ENCODE measurements at places on chromosomes 3 and 15.

DNA sequence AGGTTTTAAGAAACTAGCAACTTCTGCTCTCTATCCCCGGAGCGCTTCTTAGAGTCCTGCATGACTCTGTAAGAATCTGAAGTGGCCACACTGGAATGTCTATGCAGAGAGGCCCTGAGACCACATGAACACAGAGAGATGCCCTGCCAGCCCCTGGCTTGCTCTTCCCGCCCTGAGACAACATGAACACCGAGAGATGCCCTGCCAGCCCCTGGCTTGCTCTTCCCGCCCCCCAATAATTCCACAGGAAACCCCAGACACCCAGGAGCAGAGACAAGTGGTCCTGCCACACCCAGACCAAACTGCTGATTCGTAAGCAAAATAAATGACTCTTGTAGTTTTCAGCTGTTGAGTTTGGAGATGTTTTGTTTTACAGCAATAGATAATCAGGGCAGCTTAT is 166.1 kb downstream of the OSBPL10 start:
- DNase-seq, result no peak

DNA sequence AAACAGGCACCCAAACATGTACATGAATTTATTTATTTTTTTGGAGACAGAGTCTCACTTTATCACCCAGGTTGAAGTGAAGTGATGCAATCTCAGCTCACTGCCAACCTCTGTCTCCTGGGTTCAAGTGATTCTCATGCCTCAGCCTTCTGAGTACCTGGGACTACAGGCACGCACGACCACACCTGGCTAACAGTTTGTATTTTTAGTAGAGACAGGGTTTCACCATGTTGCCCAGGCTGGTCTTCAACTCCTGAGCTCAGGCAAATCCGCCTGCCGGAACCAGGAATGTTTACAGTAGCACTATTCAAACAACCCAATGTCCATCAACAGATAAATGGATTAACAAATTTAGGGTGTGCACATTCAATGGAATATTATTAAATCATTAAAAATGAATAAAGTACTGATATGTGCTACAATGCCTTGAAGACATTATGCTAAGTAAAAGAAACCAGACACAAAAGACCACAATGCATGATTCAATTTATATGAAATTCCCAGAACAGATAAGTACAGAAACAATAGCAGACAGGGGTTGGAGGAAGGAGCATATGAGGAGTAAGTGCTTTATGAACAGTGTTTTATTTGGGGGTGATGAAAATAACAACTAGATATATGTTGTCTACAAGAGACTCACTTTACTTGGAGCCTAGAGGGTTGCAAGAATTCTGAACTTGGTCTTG is 1.3 kb downstream of the LEO1 start:
- no peak for DNase-seq

DNA sequence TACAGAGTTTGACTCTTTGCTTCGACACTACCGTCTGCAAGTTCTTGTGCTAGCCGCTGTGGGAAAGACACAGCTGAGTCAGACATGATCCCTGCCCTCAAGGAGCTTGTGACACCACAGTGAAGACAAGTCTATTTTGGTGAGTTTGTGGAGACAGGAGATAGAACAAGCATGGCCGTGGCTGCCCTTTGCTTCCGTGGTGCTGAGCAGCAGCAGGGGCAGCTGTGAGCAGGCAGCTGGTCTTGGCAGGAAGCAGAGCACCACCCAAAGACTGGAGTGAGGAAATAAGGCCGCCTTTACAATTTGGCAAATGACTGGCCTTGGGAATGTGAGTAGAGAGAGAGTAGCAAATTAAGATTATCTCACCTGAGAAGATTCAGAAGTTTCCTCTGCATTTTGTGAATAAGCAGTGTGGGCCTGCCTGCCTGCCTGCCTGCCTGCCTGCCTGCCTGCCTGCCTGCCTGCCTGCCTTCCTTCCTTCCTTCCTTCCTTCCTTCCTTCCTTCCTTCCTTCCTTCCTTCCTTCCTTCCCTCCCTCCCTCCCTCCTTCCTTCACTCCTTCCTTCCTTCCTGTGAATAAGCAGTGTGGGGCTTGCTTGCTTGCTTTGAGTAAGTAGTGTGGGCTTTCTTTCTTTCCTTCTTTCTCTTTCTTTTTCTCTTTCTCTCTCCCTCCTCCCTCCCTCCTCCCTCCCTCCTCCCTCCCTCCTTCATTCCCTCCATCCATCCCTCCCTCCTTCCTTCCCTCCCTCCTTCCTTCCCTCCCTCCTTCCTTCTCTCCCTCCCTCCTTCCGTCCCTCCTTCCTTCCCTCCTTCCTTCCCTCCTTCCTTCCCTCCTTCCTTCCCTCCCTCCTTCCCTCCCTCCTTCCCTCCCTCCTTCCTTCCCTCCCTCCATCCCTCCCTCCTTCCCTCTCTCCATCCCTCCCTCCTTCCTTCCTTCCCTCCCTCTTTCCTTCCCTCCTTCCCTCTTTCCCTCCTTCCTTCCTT is 1.6 kb upstream of the GCNT3 start:
- DNase-seq, result no peak

DNA sequence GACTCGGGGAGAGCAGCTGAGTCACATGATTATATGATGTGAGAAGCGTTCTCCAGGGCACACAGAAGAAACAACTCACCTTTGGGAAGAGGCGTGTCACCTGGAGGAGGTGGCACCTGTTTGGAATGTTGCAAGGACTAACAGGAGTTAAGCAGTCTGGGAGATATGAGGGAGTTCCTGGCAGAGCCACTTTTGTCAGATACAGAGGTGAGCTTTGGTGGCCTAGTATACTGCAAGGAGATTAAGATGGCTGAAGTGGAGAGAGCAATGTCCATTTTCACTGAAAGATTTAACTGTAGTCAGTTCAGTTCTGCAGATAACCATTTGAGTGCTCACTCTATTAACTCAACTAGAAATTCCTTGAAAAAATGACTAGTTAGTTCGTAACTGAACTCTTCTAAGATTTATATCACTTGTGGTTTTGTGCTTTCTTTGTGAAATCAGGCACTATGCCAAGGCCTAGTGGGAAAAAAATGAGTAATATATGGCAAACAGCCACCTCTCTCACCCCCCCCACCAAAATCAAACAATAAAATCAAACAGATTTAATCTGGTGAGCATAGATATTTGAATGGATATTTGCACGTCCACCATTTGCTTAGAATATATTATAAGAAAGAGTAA is 61.3 kb downstream of the CRYBG3 start:
- no peak for DNase-seq

- no peak for DNase-seq
Measured at GRCh38 chr15:98003518-98003917, 43.0 kb downstream of the ARRDC4 start.

DNA sequence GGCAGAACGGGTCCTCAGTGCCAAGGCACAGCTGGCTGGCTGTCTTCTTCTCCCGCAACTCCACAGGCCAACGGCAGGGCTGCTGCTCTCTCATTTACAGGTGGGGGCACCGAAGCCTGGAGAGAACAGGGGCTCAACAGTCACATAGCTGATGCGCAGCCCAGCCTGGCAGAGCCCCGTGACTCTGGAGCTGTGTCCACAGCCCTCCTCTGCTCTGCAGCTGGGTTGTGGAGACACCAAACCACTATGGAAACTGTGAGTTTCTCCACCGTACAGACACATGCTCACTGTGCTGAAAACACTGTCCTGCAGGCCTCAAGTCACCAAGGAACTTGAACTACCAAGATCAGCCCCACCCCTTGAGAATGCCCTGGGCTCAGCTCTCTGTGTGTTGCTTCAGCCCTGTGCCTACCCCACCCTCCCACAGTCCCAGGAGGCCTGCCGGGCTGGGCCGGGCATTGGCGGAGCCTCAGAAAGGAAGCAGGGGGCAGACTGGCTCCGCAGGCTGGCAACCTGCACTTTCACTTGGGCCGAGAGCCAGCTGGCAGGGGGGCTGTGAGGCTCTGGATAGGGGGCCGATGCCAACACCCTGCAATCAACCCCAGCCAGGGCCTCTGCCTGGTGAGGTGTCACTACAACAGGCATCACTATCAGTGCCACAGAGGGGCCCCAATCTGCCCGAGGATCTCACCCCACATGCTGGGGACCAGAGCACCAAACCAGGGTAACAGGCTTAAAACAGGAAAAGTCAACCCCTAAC is 113.7 kb upstream of the RPL32 start:
- DNase-seq, result peak; percentile 34

DNA sequence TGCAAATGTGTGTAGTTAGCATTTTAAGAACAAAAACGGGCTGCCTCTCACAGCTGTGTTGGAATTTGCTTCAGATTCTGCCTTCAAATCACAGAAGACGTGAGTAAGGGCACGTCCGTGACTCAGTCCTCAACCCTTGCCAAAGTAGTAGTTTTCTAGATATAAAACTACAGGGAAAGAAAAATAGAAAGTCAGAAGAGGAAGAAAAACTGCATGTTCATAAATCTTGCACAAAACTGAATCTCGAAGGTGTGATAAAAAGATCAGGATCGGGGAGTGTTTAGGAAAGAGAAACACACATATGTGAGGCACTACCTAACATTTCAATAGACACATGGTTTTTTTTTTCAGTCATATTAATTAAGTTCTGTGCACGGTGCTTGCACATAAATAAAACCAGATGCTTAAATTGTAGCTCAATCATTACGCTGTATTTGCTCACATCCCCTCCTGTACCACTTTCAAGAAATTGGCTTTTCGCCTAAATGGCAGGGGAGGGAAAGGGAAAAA is 71.7 kb downstream of the P3H2 start:
- DNase-seq, result no peak

- no peak for DNase-seq
Measured at GRCh38 chr3:39707314-39707909, 102.0 kb upstream of the MYRIP start.

GRCh38 chr3:134620476-134621115 is 30.2 kb downstream of the KY start:
- DNase-seq, result no peak

GRCh38 chr3:144263706-144264105 is 292.1 kb downstream of the DIPK2A start:
- DNase-seq, result no peak

DNA sequence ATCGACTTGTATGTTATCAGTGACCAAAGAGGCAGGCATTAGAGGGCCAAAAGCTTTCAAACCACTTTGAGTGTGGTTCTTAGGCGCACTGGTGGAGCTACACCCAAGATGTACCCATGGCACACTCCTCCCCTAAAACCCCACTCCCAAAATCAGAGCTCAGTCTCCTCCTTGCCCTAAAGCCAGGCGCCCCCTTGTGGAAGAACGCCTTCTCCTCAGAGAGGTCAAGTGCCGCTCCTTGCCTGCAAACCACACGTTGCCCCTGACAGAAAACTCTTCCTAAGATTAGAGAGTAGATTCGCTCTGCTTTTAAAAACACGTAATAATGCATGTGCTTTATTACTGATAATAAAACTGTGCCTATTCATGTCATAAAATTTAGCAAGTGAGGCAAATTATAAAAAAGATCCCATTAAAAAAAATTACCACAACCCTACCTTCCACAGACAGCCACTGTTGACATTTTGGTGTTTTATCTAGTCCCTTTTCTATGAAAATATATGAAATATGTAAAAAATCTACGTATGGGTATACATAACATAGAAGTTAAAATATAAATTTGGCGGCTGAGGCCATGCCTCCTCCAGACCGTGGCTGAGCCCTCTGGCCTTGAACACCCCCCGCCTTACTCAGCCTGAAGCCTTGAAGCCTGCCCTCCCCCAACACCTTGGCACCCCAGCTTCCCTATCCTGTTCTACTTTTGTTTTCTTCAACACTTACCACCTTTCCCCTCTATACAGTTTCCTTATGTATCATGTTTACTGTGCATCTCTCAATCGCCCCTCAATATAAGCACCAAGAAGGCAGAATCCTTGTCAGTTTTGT is 33.5 kb downstream of the BCL2L10 start:
- peak; percentile 75 for DNase-seq

- DNase-seq, result no peak
Measured at GRCh38 chr3:53671192-53671960, 174.8 kb downstream of the CHDH start.

GRCh38 chr3:114880078-114880477 is 267.0 kb downstream of the ZBTB20 start:
- DNase-seq, result no peak

- no peak for DNase-seq
Measured at GRCh38 chr15:64640146-64640871, 135.1 kb downstream of the RBPMS2 start.

GRCh38 chr3:98787181-98787580 is 24.0 kb downstream of the ST3GAL6 start:
- no peak for DNase-seq

DNA sequence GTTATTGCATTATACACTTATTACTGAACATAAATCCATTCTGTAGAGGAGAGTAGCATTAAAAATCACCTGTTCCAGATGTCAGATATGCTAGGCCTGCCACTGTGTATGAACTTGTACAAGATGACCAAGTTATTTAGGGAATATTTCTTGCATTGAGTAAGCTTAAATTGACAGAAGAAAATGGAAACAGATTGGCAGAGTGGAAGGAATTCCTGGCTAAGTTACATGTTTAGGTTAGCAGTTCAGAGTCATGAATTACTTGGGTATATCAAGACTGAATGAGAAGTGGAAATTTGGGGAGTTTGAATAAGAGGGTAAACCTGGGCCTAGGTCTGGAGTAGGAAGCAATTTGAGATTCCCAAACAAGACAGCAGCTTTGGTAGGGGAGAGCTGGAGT is 44.6 kb downstream of the ARHGAP31 start:
- no peak for DNase-seq

GRCh38 chr3:100046986-100047385 is 67.3 kb downstream of the FILIP1L start:
- DNase-seq, result no peak

DNA sequence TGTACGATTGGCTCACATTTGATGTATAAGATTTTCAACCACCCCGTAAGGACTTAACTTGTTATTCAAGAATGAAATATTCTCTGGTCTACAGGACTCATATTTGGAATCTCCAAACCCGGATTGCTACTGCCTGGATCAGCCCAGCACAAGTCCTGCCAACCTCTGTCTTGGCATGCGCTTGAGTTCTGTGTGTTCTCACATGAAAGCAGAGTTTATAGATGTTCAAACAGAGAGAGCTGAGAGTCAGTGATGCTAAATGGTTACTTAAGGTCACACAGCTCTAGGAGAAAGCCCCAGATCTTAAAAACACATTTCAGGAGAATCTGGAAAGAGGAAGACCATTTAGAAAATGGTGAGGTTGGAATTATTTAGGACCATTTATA is 268.0 kb upstream of the TBL1XR1 start:
- no peak for DNase-seq

DNA sequence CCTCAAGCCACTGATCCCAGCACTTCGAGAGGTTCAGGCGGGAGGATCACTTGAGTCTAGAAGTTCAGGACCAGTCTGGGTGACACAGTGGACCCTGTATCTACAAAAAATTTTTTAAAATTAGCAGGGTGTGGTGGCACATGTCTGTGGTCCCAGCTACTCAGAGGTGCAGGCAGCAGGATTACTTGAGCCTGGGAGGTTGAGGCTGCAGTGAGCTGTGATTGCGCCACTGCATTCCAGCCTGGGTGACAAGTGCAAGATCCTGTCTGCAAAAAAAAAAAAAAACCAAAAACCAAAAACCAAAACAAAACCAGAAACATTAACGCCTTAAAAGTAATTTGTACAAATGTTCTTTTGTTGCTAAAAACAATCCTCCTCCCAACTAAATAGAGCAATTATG is 27.9 kb upstream of the SLC12A8 start:
- no peak for DNase-seq

DNA sequence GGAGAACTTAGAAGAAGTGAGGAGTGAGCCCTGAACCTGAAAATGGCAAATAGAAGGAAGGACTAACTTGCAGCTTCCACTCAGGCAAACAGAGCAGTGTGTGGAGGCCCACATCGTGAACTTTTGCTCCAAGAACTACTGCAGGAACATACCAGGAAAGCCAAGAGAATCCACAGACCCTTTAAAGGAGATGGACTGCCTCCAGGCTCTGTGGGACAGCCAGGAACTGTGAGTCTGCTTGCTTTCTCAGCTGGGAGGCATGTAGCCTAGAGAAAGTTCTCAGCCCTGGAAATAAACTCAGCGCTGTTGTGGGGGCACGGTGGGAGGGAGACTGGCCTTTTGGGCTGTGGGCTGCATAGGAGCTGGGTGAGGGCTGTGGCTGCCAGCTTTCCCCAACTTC is 93.0 kb downstream of the SNRK start:
- no peak for DNase-seq
